Hematopoietic multipotent progenitor cell treated with erythropoietin and hydrocortisone succinate and interleukin-3 and kit ligand, for 8 days (in vitro differentiated cells): ENCODE measurements at places on chromosomes 5 and 9.
A peak's percentile ranks its signal among the peaks of the same experiment; 100 is the strongest.

GRCh38 chr9:6955251-6955921, 197.6 kb downstream of the KDM4C start:
- peak; percentile 51 for DNase-seq

- DNase-seq = peak; percentile 53
These were observed 58.7 kb upstream of the ANKRD55 start for GRCh38 chr5:56291661-56292374.

DNA sequence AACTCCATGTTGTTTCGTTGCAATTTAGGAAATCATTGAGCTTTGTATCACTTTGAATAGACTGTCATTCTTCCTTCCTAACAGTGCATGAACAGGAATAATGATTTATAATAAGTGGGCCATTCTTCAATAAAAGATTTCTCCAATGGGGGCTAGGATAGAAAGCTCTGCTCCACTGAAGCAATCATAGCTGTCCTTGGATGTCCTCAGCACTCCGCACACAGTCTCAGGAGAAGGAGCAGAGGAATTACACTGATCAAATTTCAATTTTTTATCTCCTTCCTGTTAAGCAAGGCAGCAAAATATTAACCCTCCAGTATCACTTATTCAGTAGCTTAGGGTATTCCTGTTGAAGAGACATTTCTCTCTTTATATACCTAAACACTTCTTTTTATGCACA, 532.7 kb upstream of the ST8SIA4 start:
- DNase-seq = no peak

GRCh38 chr9:87722393-87723088, 3.4 kb upstream of the CTSL start:
- DNase-seq = no peak

GRCh38 chr9:134570151-134570621, 71.4 kb upstream of the COL5A1 start:
- DNase-seq = no peak

DNA sequence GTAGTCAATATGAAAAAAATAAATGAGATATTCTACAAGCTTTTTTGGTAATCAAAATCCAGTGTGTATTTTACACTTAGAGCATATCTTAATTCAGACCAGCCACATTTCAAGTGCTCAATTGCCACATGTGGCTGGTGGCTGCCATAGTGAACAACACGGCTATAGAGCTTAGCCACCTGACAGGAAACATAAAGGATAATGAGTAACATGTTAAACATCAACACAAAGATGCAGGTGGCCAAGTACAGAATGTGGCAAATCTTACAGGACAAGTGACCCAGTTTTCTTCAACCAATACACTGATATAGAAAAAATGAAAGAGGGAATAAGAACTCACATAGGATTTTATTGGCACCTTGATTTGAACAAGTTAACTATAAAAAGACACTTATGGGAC, 61.4 kb downstream of the KIF24 start:
- no peak for DNase-seq

DNA sequence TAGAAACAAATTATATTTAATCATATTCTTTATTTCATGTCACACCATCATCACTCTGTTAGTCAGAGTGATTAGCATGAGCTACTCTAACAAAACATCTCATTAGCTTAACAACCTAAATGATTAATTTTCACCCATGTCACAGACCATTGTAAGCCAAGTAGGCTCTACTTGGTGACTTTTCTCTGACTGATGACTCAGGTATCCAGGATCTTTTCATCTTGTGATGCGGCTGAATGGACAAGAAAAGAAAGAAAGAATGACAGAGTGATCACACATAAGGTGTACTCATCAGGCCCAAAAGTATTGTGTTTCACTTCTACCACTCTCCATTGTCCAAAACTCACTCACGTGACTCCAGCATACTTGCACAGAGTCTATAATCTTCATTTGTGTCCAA, 299.3 kb downstream of the ANXA1 start:
- no peak for DNase-seq

DNA sequence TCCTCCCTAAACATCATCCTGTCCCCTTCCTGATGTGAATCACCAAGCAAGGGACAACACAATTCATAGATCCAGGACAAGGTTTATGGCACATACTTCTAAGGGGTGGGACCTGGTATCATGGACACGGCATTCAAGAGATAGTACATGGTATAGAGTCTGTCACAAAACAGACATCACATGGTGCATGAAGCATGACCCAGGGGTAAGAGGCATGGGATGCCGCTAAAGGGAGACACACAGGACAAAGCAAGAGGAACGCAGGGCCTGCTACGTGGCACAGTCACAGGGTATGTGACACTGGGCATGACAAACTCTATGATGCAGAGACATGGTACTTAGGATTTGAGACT, 20.7 kb downstream of the GSN start:
- DNase-seq = peak; percentile 23

GRCh38 chr9:92474587-92474986, 7.7 kb downstream of the ASPN start:
- no peak for DNase-seq
